Activated B cell treated with CpG ODN at 0.5 μM for 24 hours (primary cell): ENCODE measurements at places on chromosomes 7 and 10. TPM values are rescaled to one million over a fixed set of nuclear protein-coding genes. Genes with fewer than 3 reads are reported as not detected.

The OLAH gene
- total RNA-seq, result not detected in 2 replicates

The CTNNA3 gene
- total RNA-seq, result not detected in 2 replicates

The PCGF5 gene
- 70.2 and 72.9 TPM in 2 replicates for total RNA-seq

The CCL24 gene
- total RNA-seq, result 0.81 and 1.2 TPM in 2 replicates

The FXYD4 gene
- total RNA-seq, result not detected in 2 replicates

The AKR1C8 gene
- not detected in 2 replicates for total RNA-seq

The ZNF655 gene
- total RNA-seq, result 98.5 and 116 TPM in 2 replicates

The DNAJC12 gene
- total RNA-seq, result 0.31 TPM in 1 of 2 replicates, not detected in the other

The VIPR2 gene
- total RNA-seq, result not detected in 2 replicates

The ADRA2A gene
- not detected in 2 replicates for total RNA-seq

The PARD3 gene
- 0.11 and 0.12 TPM in 2 replicates for total RNA-seq

The PRTFDC1 gene
- total RNA-seq, result not detected in 2 replicates

The OR2A7 gene
- 1.3 and 1.9 TPM in 2 replicates for total RNA-seq

The CYP2W1 gene
- not detected in 2 replicates for total RNA-seq

The FEZF1 gene
- not detected in 2 replicates for total RNA-seq

The CFTR gene
- not detected in 2 replicates for total RNA-seq

The TMEM140 gene
- 18.6 and 20.9 TPM in 2 replicates for total RNA-seq

The FRMD4A gene
- 0.44 and 0.64 TPM in 2 replicates for total RNA-seq

The GPRIN2 gene
- total RNA-seq, result not detected in 2 replicates

The HOXA3 gene
- total RNA-seq, result not detected in 2 replicates

The TEX47 gene
- not detected in 2 replicates for total RNA-seq

The CYP3A7 gene
- not detected in 2 replicates for total RNA-seq

The PDK4 gene
- total RNA-seq, result 0.44 and 0.53 TPM in 2 replicates

The CALCR gene
- total RNA-seq, result not detected in 2 replicates

The NUTM2B gene
- 0.80 and 1.2 TPM in 2 replicates for total RNA-seq

The AKR1C4 gene
- total RNA-seq, result not detected in 2 replicates

The LIMK1 gene
- total RNA-seq, result 59.6 and 62.7 TPM in 2 replicates

The PDGFA gene
- 6.0 and 7.3 TPM in 2 replicates for total RNA-seq

The MKX gene
- total RNA-seq, result not detected in 2 replicates

The ARHGEF5 gene
- 6.4 and 7.4 TPM in 2 replicates for total RNA-seq

The AMZ1 gene
- 5.9 and 8.3 TPM in 2 replicates for total RNA-seq

The TDRD1 gene
- 0.33 and 0.59 TPM in 2 replicates for total RNA-seq

The PIP gene
- total RNA-seq, result not detected in 2 replicates

The C10orf62 gene
- total RNA-seq, result not detected in 2 replicates

The AKR1B1 gene
- total RNA-seq, result 88.9 and 91.0 TPM in 2 replicates

The HOXA10 gene
- 0.24 TPM in 1 of 2 replicates, not detected in the other for total RNA-seq

The PRKG1 gene
- not detected in 2 replicates for total RNA-seq

The CACNA2D1 gene
- total RNA-seq, result not detected in 2 replicates

The ATOH7 gene
- total RNA-seq, result not detected in 2 replicates

The CARD11 gene
- 107 and 114 TPM in 2 replicates for total RNA-seq

The CPA2 gene
- total RNA-seq, result not detected in 2 replicates

The COL13A1 gene
- total RNA-seq, result not detected in 2 replicates

The CADPS2 gene
- not detected in 2 replicates for total RNA-seq

The THSD7A gene
- total RNA-seq, result not detected in 2 replicates

The GRM3 gene
- total RNA-seq, result not detected in 2 replicates

The CUL2 gene
- 32.7 and 33.7 TPM in 2 replicates for total RNA-seq

The DNAJC9 gene
- 22.8 and 24.4 TPM in 2 replicates for total RNA-seq

The NEUROD6 gene
- not detected in 2 replicates for total RNA-seq

The CFAP70 gene
- 1.2 and 1.7 TPM in 2 replicates for total RNA-seq
